ENCODE measurements at places on chromosomes 1 and 21.

GRCh38 chr1:43776043-43776761 is 68.9 kb downstream of the ST3GAL3 start:
- no peak for DNase-seq

DNA sequence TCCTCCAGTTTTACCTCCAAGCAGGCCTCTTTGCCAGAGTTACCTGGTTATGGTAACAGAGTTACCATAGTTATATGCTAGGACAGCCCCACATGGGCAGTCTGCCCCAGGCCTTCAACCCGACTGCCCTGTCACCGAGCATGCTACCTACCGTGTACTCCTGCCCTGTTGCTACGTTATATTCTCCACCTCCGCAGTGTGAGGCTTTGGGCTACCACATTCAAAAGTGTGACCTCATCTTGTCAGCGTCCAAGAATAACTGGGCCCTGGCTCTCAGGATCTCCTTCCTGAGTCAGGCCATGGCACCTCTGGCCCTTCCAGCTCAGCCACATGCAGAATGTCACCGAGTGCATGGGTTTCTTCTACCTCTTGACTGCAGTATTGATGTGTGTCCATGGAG is 8.9 kb downstream of the MAPKAPK2 start:
- DNase-seq, result no peak

- DNase-seq, result no peak
These were observed 103.6 kb upstream of the GCLM start for GRCh38 chr1:94012708-94013366.

- DNase-seq, result no peak
These were observed 463.0 kb downstream of the SIPA1L2 start for GRCh38 chr1:232166942-232167341.

DNA sequence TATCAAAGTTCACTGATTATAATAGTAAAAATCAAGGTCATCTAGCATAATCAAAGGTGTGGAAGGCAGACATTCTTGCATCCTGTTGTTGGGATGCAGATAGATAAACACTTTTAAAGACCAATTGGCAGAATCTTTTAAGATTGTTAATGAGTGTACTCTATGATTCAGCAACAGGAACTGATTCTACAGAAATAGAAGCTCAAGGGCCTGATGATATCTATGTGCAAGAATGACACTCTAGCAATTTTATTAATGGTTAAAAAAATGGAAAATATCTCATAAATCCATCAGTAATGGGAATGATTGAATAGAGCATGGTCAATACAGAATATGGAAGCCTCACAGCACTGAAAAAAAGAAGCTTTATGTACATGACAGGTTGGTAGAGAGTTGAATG is 2.2 kb upstream of the ATP1A4 start:
- DNase-seq, result no peak

DNA sequence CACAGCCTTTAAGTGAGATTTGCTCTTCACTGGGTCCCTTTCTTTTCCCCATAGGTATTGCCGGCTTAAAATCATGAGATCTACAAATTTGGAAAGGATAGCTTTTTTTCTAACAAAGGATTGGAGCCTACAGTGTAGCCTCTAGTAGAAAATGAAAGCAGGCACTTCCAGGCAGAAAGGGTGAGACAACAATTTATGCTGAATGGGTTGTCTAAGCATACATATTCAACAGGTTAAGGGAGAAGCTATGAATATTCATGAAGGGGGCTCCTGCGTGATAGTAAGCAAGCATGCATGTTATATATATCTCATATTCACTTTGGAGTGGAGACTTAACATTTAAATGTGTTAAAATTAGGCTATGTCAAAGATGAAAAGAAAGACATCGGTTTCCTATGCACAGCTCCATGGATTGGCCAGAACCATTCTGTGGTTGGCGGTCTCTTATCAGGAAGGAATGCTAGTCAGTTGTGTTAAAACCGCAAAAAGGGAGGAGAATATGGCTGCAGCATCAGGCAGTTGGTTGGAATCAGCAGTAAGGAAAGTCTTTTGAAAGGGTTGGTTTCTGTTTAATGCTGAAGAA is 66.0 kb downstream of the VCAM1 start:
- no peak for DNase-seq

- DNase-seq, result no peak
These were observed 6.9 kb downstream of the PDE4B start for GRCh38 chr1:65799601-65800000.

GRCh38 chr21:24210130-24210529 is 1397.2 kb downstream of the MRPL39 start:
- DNase-seq, result no peak

DNA sequence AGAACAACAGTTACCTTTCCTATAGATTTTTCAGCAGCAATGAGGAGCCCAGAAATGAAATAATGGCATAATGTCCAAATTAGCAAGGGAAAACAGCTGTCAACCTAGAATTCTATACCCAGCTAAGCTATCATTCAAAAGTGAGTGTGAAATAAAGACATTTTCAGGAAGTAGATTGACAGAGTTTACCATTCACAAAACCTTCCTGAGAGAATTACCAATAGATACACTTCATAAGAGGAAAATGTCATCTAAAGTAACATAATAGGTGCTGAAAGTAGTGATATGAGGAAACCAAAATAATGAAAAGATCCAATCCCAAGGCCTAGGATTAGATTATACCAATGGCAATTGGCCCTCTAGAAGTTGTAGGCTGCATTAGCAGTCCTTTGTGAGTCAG is 34.6 kb downstream of the OBSCN start:
- DNase-seq, result no peak

DNA sequence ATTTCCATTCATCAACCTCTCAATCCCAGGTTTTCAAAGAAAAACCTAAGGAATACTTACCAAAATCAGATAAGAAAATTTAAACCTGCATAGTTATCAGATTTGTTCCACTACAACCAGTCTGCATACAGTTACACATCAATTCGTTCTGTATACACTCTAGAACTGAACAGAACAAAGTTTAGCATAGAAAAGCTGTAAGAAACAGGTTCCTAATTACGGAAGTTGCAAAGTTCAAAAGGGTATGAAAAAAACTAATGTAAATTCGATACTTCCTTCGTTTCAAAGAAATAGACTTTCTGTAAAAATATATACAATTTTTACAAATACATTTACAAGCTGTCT is 3.1 kb downstream of the MCL1 start:
- no peak for DNase-seq

DNA sequence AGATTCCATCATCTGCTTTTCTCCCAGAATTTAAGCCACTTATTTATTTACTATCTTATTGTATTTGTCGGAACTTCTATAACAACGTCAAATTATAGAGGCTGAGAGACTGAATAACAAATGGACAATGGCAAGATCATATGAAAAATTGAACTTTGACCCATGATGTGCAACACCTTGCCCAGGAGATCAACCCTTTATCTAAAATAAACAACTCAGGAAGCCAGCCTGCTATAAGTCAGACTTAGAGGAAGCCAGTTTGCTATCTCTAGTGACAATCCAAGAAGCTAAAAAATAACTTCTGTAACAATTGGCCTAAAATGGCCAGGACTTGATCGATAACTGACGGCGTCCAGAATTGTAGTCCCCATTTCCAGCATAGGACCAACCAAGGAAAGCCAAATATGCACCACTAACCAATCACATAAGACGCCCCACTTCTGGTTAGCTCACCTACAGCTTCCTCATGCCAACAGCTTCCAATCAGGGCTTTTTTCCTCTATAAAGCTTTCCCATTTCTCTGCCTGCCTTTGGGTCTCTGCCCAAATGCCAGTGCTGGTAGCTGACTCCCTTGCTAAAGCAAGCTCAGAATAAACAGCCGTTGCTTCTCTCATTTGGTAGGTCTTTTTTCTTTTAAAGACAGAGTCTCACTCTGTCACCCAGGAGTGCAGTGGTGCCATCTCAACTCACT is 28.5 kb downstream of the ANP32E start:
- no peak for DNase-seq

GRCh38 chr21:20302084-20302483 is 696.1 kb upstream of the NCAM2 start:
- no peak for DNase-seq

DNA sequence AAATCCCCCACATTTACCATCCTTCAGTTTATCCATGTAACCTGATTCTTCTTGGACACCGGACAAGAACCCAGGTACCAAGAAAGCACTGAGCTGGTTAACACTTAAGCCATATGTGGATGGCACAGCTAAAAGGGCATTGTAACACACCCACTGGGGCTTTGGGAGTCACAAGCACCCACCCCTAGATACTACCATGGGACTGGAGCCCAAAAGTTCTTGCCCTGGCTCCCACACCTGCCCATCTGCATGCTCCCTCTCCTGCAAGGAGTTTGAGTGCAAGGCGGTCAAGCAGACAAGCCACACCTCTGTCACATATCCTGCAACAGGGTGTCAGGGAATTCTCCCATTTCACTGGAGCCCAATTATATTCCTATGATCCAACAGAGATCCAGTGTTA is 270.1 kb downstream of the USH2A start:
- no peak for DNase-seq

DNA sequence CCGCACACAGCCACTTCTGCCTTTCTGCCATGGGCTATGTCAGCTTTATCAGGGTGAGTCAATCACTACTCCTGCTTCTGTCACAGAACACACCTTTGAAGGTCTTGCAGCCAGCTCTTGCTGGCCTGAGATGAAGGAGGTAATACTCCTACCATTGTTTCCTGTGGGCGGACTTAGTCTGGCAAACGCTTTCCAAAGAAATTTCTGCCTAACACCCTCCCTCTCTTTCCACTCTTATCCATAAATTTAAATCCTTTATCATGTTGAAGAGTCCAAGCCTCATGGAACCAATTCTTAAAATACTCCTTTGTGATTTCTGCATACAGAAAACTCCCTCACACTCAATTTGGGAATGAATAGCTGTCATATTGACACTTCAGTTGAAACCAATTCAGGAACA is 633.1 kb upstream of the CHRM3 start:
- no peak for DNase-seq

DNA sequence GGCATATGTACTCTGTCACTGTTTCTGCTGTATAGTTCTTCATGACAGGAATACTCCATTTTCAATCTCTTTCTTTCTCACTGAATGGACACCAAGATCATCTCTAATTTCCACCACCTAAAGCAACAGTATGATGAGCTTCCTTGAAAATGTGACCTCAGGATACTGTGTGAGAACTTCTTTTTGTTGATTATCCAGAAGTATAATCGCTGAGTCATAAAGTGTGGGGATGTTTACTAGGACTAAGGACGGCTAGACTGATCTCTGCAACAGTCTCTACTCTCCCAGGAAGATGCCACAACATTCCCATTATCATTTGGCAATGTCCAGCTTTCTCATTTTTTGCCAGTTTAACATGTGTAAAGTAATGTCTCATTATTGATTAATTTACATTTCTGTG is 70.3 kb downstream of the TNFSF18 start:
- no peak for DNase-seq

GRCh38 chr1:229433364-229434004 is 410 bp downstream of the ACTA1 start:
- DNase-seq, result no peak

DNA sequence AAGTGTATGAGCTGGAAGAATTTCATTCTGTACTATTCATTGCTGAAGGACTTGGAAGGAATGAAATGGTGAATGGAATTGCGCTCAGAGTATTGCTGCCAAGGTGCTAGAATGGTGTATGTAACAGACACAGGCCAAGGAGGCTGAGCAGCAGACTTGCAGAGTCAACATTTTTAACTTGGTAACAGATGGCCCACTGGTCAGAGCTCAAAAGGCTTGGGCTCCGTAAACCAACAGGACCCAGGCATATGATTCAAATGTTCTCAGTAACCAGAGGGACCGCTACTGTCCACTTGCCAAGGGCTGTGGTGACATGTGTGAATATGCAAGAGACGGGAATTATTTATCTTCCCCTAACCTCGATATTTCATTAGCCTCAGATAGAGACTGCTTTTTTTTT is 28.8 kb upstream of the PTGFRN start:
- no peak for DNase-seq

DNA sequence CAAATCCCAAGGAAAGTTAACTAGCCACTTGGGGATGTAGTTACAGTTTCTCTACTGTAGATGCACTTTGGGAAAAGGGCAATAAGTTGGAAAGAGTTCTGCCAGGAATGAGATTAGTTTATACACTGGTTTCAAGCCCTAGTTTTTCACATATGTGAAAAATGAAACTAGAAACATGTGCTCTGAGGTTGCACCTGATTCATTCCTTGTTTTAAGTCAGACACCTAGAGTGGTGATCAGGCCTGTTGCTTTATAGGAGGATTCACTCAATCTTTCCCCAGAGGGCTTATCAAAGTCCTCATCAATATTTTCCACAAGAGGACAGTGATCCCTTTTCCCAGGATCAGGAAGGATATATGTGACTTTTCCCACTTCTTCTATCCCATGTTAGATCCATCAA is 515.9 kb upstream of the PKN2 start:
- DNase-seq, result no peak

DNA sequence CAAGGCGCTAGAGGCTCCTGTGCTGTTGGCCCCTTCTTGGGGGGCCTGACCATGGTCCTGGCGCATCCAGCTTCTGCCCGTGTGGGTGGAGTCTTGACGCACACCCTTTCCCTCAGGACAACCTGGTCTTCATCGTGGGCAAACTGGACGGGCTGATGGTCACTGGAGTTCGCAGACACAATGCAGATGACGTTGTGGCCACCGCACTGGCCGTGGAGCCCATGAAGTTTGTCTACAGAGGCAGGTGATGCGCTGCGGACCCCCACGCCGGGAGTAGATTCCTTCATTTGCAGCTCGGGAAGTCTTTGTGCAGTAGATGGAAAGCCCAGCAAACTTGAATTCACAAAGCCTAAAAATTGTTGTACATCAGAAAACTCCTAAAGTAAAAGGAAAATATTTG is 58.1 kb downstream of the S100B start:
- no peak for DNase-seq

DNA sequence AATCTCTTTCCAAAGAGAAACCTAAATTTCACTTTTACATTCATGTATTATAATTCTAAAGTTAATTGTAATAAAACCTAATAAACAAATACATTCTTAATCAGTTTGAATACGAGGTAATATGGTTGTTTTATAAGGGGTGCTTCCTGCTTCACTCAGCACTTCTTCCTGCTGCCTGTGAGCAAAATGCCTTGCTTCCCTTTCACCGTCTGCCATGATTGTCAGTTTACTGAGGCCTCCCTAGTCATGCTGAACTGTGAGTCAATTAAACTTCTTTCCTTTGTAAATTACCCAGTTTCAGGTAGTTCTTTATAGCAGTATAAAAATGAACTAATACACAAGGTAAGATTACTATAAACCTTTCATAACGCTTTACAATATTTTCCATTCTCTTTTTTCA is 491.1 kb upstream of the LRRC7 start:
- DNase-seq, result no peak
